ENCODE measurements at places on chromosomes 12 and 14. TPM values are rescaled to one million over a fixed set of nuclear protein-coding genes. Genes with fewer than 3 reads are reported as not detected.

The KERA gene
- not detected for total RNA-seq

The GRIP1 gene
- 31.1 TPM for total RNA-seq

The RAD52 gene
- total RNA-seq: 24.0 TPM

The ZDHHC22 gene
- not detected for total RNA-seq

The TNS2 gene
- 198 TPM for total RNA-seq

The HELB gene
- total RNA-seq: 7.0 TPM

The SERPINA12 gene
- not detected for total RNA-seq

DNA sequence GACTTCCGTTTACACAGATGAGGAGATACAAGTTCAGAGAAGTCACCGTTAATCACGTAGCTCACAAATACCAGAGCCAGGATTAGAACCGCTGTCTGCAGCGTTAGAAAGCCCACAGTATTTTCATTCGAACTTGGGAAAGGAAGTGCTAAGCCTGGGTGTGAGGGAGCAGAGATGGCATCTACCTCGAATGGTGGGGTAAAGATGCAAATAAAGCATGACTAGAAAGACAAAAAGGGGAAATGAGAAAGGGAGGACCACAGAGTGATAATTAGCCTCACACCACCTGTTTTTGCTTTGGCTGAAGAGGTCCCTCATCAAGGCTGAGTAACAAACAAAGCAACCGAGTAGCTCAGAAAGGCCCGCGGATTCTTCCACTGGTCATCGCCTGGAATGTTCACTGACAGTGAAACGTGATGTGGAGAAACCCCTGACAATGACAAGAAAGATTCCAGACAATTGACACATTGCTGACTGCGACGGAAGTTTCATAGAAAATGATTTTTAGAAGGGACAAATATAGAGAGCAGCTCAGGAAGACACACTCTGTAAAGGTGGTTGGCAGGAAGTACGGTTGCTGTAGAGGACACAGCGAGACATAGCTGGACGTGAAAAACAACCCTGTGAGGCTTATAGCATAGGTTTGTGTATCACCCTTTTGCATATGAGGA is 31.5 kb upstream of the BHLHE41 start:
- no peak for DNase-seq

DNA sequence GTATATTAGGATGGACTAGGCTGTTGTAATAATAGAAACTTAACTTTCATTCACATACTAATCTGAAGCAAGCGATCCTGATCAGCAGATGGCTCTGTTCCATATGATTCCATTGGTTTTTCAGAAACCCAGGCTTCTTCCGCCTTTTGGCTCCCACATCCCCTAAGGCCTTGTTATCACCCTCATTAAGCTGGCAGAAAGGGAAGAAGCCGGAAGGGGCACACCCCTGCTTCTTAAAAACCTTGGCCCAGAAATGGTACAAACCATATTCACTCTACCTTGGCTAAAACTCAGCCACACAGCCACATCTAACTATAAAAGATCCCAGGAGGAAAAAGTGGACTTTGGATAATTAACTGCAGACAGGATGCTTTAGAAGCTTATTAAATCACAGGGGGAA is 329.2 kb downstream of the PCNX1 start:
- DNase-seq: no peak

GRCh38 chr12:109938947-109939346 is 38.9 kb downstream of the TCHP start:
- no peak for DNase-seq

GRCh38 chr14:38042322-38042721 is 165.4 kb upstream of the SSTR1 start:
- peak; percentile 44 for DNase-seq

GRCh38 chr12:107339487-107339886 is 246.1 kb upstream of the CRY1 start:
- no peak for DNase-seq

- DNase-seq: no peak
Observed at GRCh38 chr12:132478845-132479244, 11.1 kb upstream of the FBRSL1 start.

Measured in ureter (tissue), 1 donor.